ENCODE measurements at places on chromosomes 2 and 18. TPM values are rescaled to one million over a fixed set of nuclear protein-coding genes. Genes with fewer than 3 reads are reported as not detected.

- no peak for DNase-seq
- peak overlapping the region; percentile 52 for H3K27ac ChIP-seq
Observed at GRCh38 chr2:49251766-49252165, 97.5 kb upstream of the FSHR start.

- no peak for DNase-seq
- H3K4me3 ChIP-seq, result no peak overlapping the region
- H3K4me1 ChIP-seq, result no peaks in the 10 kb centered on the region
- H3K27me3 ChIP-seq, result peaks cover 2% of the 10 kb centered on the region
- H3K36me3 ChIP-seq, result no peaks in the 10 kb centered on the region
- H3K27ac ChIP-seq, result no peak overlapping the region
Observed at GRCh38 chr2:217717646-217718045, 285.1 kb downstream of the TNS1 start.

GRCh38 chr2:95264624-95265023 lies 9.6 kb upstream of the PROM2 start:
- DNase-seq, result no peak
- no peak overlapping the region for H3K27ac ChIP-seq
- peaks cover 5% of the 10 kb centered on the region for H3K36me3 ChIP-seq
- peaks cover 6% of the 10 kb centered on the region for H3K27me3 ChIP-seq
- H3K4me1 ChIP-seq, result no peaks in the 10 kb centered on the region

The FOXI3 gene
- total RNA-seq, result 0.34 TPM

The GPR45 gene
- 0.44 TPM for total RNA-seq

Data from glutamatergic neuron (in vitro differentiated cells).